ENCODE measurements at places on chromosomes 16 and 17.

DNA sequence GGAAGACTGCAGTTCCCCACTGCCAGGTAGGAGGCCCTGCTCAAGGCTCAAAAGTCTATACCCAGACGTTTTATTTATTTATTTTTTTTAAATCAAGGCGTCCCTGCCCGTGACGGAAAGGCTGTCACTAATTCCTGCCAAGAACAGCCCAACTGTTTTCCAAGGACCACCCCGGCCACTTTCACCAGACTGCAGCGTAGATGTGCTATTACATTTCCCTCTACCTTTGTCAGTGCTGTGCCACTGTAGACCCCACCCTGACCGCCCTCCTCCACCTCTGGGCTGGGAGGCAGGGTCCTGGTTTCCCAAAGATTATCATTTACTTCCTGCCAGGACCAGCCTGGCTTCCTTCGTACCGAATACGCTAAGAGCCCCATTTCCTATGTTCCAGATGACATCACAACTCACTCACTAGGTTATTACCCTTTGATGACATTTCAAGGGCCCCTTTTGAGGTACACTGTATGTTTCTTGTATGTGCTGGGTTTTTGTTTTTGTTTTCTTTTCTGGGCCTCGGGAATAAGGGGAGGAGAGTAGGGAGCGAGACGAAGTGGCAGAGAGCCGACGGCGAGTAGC is 6.3 kb upstream of the RNF227 start:
- DNase-seq = no peak

DNA sequence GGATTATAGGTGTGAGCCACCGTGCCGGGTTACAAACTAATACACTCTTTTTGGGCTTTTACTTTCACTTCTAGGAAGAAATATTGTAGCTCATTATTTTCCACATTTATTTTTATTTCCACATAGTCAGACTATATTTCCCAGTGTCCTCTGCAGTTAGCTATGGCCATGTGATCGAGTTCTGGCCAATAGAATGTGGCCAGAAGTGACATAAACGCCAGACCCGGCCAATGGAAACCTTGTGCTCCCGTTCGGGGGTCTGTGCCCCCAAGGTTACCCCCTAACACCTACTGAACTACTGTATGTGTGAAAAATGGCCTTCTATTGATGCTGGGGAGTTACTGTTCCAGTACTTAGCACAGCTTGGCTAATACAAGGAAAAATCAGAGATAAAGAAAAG is 13.2 kb upstream of the RPTOR start:
- no peak for DNase-seq

DNA sequence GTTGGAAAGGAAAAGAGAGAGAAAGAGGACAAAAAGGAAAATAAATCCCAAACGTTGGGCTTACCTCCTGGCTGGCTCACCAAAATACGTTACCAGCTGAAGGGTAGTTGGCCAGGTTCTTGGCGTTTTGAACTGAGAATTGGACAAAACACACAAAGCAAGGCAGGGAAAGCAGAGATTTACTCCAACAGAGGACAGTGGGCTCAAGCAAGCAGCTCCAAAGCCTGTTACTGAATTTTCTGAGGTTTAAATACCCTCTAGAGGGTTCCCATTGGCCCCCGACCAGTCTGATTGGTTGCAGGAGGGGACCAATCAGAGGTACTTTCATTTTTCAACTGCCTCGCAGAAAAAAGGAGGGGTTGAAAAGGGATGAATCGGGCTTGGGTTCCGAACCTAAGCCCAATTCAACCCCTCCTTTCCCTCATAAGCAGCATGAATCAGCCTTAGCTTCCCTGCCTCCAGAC is 55.6 kb upstream of the ALOX12 start:
- DNase-seq = no peak

- no peak for DNase-seq
Observed at GRCh38 chr17:57340160-57340981, 84.0 kb downstream of the MSI2 start.

DNA sequence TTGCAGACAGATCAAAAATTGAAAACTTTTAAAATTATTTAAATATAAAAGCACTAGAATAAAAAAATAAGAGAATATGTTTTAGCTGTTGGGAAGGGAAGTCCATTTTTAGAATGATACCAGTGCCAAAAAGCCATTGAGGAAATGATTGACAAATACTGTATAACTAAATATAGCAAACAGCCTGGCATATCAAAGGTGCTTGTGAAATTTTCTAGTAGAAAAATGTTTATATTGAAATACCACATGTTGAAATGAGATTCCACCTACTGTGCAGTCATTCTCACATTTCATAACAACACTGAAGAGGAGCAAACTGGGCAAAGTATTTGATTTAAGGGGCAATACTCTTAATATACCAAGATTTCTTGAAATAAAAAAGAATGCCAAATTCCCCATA is 183.5 kb downstream of the PHKB start:
- DNase-seq = no peak

- DNase-seq = no peak
Observed at GRCh38 chr16:28597692-28598261, 927 bp upstream of the SULT1A2 start.

DNA sequence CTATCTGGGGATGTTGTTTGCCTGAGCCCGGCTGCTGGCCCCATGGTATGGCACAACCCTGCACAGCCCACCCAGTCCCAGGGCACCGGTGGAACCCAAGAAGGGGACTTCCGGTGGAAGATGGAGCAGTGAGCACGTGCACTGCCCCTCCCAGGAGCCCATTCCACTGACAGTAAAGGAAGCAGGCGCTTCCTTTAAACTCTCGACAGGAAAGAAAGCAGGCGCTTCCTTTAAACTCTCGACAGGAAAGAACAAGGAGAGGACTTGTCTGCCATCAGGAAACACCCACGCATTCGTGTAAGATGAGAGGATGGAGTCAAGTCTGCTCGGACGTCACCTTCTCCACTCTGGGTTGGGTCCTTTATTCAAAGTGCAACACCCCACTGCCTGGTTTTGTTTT is 53.7 kb downstream of the IL21R start:
- DNase-seq = no peak

GRCh38 chr17:66834919-66835454 is at the start of gene CACNG5:
Gene CACNG5 (plus strand): TSS chr17:66835117. CDS start chr17:66877333, 42,216 bp downstream.
- no peak for DNase-seq

GRCh38 chr17:53950858-53951250 is 128.1 kb downstream of the KIF2B start:
- DNase-seq = no peak

- DNase-seq = no peak
Observed at GRCh38 chr16:672371-672770, 3.1 kb upstream of the RHBDL1 start.

- DNase-seq = peak; percentile 47
Observed at GRCh38 chr16:89201439-89202377, 1.4 kb upstream of the SLC22A31 start.

GRCh38 chr17:56992364-56992763 is 14.4 kb downstream of the SCPEP1 start:
- DNase-seq = no peak

- no peak for DNase-seq
Observed at GRCh38 chr17:31586946-31587345, 195.5 kb downstream of the RAB11FIP4 start.

DNA sequence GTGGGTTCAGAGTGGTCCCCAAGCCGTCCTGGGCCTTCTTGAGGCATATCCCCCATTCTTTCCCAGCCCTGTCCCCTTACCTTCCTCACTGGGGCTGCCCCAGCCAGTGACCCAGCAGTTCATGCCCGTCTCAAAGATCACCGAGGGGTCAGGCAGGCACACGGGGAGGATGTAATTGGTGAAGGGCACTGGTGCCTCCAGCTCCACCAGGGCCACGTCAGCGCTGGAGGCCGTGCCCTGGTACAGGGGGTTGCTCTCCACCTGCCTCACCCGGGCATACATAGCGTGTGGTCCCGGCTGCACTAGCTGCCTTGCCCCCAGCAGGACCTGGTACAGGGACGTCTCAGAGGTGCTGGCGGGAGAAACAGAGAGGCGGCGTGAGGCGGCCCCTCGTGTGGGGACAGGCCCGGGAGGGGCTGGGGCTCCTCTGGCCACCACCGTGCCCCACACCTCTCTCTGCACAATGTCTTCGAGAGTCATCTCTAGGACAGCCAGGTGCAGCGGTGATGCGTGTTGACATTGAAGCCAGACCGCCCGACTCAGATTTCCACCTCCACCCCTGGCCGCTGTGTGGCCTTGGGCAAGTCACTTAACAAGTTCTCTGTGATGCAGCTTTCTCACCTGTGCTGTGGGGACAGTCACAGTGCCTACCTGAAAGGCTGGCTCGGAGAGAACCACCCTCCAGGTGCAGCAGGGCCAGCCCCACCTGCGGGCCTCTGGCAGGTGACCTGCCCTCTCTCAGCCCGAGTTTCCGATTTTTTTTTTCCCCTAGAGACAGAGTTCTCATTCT is 5.8 kb downstream of the PRSS27 start:
- DNase-seq = no peak

- no peak for DNase-seq
Observed at GRCh38 chr17:76200354-76200753, 39.9 kb downstream of the RNF157 start.

- DNase-seq = no peak
Observed at GRCh38 chr17:39636587-39636926, 387 bp upstream of the STARD3 start.

DNA sequence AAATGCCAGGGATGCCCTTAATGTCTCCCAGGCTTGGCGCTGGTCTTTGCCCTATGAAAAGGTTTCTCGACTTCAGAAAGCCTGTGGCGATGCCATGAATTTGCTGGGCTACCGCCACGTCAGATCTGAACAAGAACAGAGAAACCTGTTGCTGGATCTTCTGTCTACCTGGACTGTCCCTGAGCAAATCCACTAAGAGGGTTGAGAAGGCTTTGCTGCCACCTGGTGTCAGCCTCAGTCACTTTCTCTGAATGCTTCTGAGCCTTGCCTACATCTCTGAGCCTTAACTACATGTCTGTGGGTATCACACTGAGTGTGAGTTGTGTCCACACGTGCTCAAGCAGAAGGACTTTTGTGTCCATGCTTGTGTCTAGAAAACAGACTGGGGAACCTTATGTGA is 11.4 kb downstream of the CHST4 start:
- no peak for DNase-seq

DNA sequence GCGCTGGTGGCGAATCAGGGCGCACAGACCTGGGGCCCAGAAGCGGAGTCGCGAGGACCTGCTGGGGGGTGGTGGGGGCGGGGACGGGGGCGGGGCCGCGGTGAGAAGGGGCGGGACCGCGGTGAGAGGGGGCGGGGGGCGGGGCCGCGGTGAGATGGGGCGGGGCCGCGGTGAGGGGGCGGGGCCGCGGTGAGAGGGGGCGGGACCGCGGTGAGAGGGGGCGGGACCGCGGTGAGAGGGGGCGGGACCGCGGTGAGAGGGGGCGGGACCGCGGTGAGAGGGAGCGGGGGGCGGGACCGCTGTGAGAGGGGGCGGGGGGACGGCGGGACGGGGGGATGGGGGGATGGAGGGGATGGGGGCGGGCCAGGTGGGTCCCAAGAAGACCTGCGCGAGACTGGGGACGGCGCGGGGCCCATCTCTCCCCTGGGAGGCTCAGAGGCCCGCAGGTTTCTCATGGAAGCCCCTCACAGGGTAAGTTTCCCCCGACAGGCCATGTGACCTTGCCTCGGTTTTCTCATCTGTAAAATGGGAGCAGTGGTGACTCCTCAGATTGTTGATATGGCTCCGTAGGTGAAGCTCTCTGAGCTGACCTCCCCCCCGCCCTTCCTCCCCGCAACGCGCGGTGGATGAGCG is 28.6 kb upstream of the DBNDD1 start:
- DNase-seq = no peak

GRCh38 chr17:63703556-63704258 is 3.8 kb upstream of the LIMD2 start:
- DNase-seq = no peak

DNA sequence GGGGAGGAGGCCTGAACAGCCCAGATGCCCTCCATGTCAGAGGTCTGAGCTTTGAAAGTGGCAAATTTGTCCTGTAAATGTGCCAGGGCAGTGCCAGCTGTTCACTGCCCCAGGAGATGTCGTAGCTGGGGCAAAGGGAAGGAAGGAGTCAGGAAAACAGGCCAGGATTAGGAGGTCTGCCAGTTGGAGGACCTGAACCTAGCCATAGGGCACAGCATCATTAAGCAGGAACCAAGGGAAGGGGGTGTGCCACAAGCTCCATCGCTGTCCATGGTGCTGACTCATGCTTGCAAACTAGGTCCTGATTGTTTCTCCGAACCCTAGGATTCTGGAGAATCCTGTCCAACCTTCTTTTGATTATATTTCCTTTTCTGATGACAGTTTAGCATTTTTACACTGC is 124.2 kb downstream of the TMEM132E start:
- no peak for DNase-seq

DNA sequence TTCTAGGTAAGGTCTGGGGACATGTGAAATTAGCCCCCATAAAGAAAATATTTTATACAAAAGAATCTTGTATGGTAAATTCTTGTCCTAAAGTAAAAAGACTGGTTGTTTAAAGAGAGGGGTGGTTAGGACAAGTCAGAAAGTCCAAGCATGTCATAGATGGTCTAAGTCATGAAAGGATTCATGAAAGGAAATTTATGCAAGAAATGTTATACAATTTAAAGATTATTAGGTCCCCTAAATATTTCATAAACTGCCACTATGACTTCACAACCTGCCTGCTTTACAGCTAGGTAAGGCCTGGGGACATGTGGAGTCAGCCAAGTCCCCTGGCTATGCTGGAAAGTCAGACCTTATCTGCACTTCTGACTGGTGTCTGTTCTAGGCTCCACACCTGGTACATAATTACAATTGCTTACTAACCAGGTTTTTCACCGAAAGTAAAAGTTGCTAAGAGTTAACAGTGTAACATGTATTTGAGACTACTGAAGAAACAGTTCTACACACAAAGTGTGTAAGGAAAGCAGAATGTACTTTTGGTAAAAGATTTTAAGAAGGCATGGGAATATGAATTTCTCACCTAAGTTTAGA is 17.0 kb downstream of the N4BP1 start:
- no peak for DNase-seq

DNA sequence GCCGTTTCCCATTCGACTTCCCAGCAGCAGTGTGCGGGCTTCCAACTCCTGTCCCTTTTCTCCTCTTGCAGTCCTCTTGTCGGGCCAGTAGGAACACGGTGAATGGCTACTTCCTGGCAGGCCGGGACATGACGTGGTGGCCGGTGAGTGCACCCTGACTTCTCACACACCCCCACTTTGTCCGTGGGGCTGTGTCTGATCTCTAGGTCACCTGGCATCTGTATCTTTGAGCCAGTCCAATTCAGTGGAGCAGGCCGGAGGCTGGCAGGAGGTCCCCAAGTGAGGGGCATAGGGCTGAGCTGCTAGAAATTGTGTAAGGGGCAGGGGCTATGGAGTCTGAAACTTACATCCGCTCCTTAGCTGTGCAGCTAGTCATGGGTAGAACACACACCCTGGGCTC is 6.6 kb downstream of the SLC5A10 start:
- no peak for DNase-seq

- no peak for DNase-seq
Observed at GRCh38 chr17:17141860-17142552, 64.1 kb downstream of the PLD6 start.

- no peak for DNase-seq
Observed at GRCh38 chr16:24915019-24915418, 69.3 kb downstream of the SLC5A11 start.

- DNase-seq = no peak
Observed at GRCh38 chr17:30210366-30210765, 25.1 kb downstream of the SLC6A4 start.

- no peak for DNase-seq
Observed at GRCh38 chr17:72622661-72623433, 469.6 kb downstream of the SLC39A11 start.

Data from stimulated activated CD8-positive, alpha-beta memory T cell treated with anti-CD3 and anti-CD28 coated beads, Interleukin-4, amount 100 ng/mL, for 4 hours (primary cell).